Common myeloid progenitor, CD34-positive (primary cell): ENCODE measurements at places on chromosomes 13 and 19.

- DNase-seq = no peak
Measured at GRCh38 chr13:37534676-37535075, 63.9 kb downstream of the POSTN start.

DNA sequence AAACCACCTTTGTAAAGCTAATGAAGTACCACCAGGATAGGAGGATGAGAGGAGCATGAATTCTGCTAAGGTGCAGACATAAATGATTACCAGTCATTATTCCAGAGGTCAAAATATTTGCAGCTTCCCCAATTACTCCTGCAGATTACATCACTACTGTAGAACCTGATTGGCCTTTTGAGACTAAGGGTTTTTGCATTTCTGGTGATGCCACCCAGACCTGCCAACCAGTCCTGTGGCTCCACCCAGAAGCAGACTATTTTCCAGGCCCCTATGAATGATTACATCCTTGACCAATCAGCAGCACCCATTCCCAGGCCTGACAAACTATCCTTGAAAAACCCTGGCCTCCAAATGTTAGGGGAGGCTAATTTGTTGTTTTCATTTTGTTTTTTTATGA, 11.2 kb upstream of the KCNC3 start:
- no peak for DNase-seq

DNA sequence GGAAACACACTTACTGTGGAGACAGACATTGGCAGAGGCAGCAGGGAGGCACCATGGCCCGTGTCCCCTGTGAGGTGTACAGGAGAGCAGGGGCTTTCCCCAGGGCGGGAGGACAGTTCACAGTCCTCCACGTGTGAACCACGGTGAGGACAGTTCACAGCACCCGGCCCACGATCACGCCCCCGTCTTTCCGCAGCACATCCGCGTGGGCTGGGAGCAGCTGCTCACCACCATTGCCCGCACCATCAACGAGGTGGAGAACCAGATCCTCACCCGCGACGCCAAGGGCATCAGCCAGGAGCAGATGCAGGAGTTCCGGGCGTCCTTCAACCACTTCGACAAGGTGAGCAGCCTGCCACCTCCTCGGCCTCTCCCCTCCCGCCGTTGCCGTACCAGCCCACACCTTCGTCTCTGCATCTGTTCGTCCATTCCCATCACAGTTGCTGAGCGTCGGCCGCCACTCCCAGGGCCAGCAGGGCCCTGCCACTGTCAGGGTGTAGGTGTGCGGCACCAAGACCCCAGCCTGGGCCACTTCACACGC, 17.4 kb downstream of the CAPN12 start:
- no peak for DNase-seq

DNA sequence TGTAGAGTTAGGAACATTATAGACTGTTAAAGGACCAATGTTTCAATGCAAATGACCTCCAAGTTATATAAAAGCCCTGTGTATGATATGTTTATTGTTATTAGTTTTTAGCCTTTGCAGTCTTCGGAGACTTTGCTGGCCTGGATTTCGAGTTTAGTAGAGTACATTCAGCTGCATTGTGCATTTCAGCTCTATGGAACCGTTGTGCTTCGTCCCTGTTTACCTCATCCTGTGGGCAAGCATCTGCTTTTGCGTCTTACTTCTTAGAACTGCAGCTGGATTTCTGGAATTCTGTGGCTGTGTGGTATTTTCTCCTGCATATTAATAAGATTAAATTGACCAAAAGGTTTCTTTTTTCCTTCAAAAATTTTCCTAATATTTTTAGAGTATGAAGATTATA, 138.6 kb downstream of the KCNRG start:
- DNase-seq = no peak

GRCh38 chr13:31322026-31322425, 122.3 kb downstream of the B3GLCT start:
- DNase-seq = no peak

GRCh38 chr13:75137911-75138571, 343.9 kb downstream of the TBC1D4 start:
- no peak for DNase-seq

DNA sequence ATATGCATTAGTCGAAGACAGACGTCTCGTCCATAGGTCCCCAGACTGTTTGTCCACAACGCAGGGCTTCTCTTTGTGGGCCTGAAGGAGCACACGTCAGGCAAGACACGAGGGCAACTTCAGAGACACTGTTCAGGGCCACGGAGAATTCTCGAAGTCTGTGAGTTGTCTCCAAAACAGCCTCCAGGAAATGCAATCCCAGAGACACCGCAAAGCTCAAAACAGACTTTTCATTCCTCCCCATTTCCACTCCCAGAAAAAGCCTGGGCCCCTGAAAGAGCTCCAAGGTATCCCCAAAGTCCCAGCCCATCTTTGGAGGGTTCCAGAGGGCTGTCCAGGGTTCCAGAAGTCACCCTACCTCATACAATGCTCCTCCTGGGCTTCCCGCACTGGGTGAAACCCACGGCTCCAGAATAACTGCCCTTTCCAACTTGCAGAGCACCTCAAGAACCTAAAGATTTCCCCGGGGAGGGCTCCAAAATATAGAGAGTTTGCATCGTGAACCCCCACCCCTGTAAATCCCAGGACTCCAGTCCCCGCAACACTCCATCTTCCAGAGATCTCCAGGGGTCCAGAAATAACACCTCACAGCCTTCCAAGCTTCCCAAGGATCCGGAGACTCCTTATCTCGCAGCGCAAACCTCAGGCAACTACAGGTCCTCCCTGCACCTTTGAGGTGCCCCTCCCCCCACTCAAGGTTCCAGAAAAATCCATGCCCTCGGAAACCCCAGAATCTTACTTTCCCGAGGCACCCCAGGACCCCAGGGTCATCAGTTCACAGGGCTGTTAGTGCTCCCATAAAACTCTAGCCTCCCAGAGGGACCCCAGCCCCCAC, 687 bp upstream of the FTL start:
- DNase-seq = no peak

GRCh38 chr13:99419591-99420243, 81.6 kb upstream of the TM9SF2 start:
- DNase-seq = no peak
